Stimulated activated naive CD4-positive, alpha-beta T cell treated with Interleukin-2 at 50 U/mL for 16 hours (primary cell): ENCODE measurements at places on chromosomes 12 and 14.
A peak's percentile ranks its signal among the peaks of the same experiment; 100 is the strongest.

- no peak for DNase-seq
Measured at GRCh38 chr14:81632157-81632556, 98.5 kb upstream of the SEL1L start.

GRCh38 chr12:104578453-104578852, 121.7 kb downstream of the CHST11 start:
- DNase-seq = peak; percentile 30

GRCh38 chr12:69476276-69477017, 6.3 kb downstream of the FRS2 start:
- no peak for DNase-seq

DNA sequence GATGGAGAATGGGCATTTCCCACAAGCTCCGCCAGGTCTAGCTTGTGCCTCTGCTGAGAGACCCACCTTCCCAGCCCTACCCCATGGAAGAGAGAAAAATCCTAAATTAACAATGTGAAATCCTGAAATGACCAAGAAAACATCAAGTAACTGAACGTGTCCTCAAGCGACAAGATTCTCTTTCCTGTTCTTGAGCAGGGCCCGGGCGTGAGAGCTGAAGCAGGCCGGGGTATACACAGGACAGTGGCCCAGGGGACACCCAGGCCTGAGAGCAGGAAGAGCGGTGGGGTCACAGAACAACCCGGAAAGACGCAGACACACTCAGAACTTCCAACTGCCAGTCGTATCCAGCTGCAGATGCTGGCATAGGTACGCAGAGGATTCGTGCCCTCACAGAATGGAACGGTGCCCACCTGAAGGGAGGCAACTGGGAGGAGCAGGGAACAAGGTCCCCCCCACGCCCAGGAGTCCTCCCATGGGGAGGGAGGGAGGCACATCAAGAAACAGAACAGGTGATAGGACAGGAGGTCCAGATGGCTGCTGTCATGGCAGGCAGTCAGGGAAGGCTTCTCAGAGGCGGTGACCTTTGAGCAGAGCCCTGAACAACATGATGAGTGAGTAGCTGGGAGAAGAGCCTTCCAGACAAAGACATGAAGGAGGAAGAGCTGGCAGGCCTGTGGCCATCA, 9.1 kb downstream of the RIMBP2 start:
- DNase-seq = no peak

GRCh38 chr12:23831739-23832138, 117.7 kb downstream of the SOX5 start:
- DNase-seq = no peak

DNA sequence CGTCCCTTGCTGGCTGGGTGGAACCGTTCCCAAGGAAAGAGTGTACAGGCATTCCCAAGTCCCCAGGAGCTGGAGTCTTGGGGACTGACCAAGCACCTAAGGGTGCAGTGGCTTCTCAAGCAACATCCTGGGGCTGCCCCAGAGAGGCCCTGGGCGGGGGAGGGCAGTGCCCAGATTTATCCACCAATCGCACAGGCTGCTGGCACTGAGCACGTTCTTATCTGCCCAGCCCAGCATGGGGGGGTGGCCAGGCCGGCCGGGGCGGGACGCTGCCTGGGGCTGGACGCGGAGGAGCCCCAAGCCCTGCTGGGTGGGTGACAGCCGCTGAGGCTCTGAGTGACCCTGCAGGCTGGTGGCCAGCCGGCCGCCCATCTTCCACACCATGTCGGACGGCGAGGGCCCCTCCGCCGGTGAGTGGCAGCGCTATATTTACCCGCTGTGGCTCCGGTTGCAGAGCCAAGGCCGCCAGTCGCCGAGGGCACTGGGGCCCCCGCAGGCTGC, 53.4 kb downstream of the CYP46A1 start:
- no peak for DNase-seq

DNA sequence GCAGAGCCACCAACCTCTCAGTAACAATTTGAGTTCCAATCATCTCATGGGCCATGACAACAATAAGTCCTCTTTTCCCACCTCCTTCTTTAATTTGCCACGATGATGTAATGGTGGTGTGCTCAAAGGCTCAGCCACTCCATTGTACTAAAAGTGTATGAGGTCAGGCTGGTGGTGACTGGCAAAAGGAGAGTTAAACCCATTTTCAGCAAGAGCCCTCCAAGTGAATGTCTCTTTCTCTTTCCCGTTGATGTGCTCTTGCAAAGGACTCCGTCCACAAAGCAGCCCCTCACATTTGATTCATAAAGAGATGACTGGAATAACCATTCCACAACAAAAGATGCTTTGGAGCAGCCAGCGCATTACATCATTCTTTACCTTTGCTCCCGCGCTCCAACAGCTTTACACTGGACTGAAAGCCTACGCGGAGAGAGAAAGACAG, 41.6 kb downstream of the DUSP16 start:
- DNase-seq = no peak

DNA sequence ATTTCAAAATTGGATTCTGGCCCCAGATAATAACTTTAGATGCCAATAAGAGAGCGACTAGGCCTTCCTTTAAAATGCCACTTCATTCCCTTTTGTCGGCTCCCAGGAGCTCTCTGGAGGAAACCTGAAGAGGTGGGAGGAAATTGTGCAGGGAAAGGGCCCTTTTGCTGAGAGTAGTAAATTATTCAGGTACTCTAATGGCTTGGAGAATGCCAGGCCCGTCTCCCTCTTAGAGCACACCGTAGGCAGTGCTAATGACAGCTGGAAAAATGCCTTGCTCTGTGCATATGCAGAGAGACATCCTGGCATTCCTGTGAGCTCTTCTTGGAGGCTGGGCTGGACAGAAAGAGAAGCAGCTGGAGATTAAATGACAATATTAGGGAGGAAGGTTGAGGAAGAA, 115.0 kb upstream of the RPH3A start:
- DNase-seq = no peak
